SIG-M5 (cell line): ENCODE measurements at places on chromosomes 5 and 9.

DNA sequence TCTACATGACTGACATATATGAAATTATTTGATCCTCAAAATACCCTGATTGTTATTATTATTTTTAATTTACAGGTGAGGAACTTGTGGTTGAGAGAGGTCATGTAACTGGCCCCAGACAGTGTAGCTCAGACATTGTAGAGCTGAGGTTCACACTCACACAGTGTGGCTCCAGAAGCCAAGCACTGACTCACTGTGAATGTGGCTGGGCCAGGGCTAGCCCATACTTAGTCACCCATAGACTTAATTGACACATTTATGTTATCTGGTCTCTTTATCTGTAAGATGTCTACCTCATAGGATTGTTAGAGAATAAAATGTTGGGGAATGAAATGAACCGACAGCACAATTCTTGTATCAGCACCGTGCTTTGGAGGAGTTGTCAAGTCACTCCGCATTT is 24.9 kb upstream of the CCDC112 start:
- no peak for DNase-seq

GRCh38 chr5:17089690-17090089 is 127.7 kb upstream of the BASP1 start:
- no peak for DNase-seq

DNA sequence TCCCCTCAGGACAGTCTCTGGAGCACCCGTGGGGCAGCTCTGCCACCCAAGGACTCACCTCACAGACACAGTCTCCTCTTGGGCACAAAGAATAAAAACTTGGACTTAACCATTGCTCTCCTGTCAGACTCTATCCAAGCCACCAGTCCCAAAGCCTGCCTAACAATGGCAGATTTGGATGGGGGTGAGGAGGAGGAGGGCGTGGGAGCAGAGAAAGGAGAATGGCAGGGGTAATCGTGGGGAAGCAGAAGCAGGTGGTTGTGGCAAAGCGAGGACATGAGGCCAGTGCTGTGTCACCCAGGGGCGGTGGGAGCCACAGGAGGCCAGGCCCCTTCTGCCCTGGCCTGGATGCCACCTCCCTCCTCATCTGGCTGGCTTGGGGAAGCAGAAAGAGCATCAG is 5.5 kb upstream of the FAM163B start:
- DNase-seq = no peak

GRCh38 chr5:124868676-124869075 is 122.2 kb upstream of the ZNF608 start:
- DNase-seq = no peak

DNA sequence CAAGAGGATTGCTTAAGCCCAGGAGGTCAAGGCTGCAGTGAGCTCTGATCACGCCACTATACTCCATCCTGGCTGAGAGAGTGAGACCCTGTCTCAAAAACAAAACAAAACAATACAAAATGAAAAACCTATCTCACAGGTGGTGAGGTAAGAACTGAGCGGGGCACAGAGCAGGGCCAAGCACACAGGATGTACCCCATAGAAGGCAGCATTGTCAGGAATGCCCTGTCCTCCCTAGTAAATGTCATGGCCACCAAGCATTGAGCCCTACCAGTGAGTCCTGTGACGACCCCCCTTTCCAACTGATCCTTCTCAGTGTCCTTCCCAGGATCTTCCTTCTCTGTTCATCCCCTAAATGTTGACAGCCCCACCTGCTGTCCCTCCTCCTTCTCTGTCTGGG is 44.6 kb upstream of the ALDH1B1 start:
- DNase-seq = no peak
